Right lung (tissue), 10 donors: ENCODE measurements at places on chromosomes 4 and X. TPM values are rescaled to one million over a fixed set of nuclear protein-coding genes. Genes with fewer than 3 reads are reported as not detected.

BST1 gene
- polyA plus RNA-seq = 3.6 TPM

ENPEP gene
- 49.6 TPM for polyA plus RNA-seq

DNA sequence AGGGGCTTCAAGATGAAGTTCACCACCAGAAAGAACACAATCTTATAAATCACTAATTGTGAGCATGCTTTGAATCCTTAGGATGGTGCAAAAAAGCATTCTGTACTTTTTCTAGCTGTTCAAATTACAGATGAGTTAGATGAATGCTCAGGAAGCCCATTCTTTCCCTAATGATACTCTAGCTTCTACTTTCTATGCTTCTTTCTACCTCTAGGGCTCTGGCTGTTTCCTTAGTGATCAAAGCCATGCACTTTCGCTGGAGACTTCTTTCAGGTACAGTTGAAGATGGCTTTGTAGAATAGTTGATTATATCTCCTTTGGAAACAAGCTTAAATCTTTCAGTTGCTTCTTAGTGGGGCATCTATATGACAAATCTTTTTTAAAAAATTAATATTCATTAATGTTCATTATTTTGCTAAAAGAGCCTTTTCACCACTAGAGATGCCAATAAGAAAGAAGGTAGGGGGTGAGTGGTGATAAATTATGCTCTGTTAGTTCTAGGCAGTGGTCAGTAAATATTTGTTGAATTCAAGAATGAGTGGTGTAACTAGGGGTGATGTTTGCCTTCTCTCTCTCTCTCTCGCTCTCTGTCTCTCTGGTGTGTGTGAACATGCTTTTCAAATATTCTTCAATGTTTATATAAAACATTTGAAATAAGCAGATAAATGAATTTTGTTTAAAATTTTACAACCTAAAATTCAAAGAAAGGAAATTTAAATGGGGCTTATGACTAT, 169.4 kb downstream of the GLUD2 start:
- DNase-seq = no peak

- DNase-seq = no peak
Measured at GRCh38 chr4:106978046-106978774, 57.9 kb downstream of the DKK2 start.

DNA sequence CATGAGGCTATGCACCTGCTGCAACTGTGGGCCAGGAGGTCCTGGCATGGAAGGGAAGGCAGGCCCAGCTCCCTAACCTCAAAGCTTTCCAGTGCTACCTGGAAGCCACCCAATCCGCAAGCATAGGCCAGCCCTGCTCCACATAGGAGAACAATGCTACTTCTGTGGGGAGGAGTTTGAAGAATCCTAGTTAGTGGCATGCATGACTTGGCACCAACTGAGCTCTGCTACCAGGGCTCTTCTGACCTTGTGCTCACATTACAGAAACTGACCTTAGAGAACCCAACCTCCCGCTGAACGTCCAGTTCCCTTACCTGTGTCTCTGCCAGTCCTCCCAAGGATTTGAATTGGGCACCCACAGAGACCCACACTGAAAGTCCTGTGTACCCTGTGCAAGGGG, 58.8 kb downstream of the USP46 start:
- DNase-seq = no peak

DNA sequence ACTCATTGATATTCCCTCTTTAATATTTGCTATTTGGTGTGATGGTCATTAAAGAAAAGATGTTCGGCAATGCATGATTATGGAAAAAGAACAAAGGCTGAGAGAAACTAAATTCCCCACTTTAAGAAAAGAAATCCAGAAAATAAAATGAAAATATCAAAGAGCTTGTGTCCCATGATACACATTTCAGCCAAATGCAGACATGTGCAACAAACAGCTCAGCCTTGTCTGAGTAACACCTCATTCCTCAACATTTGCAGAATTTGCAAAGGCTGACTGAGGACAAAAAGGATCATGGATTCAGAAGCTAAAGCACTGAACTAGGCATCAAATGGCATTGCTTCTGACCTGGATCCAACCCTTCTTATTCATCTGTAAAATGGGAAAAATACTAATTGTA, 281.0 kb downstream of the RAB28 start:
- peak; percentile 45 for DNase-seq
